Stimulated activated CD4-positive, alpha-beta T cell treated with anti-CD3 and anti-CD28 coated beads, Interleukin-2, amount 100 ng/mL, for 24 hours (primary cell): ENCODE measurements at places on chromosomes 13 and 19.
A peak's percentile ranks its signal among the peaks of the same experiment; 100 is the strongest.

- peak; percentile 38 for DNase-seq
Observed at GRCh38 chr19:29666578-29667386, 1.5 kb downstream of the PLEKHF1 start.

DNA sequence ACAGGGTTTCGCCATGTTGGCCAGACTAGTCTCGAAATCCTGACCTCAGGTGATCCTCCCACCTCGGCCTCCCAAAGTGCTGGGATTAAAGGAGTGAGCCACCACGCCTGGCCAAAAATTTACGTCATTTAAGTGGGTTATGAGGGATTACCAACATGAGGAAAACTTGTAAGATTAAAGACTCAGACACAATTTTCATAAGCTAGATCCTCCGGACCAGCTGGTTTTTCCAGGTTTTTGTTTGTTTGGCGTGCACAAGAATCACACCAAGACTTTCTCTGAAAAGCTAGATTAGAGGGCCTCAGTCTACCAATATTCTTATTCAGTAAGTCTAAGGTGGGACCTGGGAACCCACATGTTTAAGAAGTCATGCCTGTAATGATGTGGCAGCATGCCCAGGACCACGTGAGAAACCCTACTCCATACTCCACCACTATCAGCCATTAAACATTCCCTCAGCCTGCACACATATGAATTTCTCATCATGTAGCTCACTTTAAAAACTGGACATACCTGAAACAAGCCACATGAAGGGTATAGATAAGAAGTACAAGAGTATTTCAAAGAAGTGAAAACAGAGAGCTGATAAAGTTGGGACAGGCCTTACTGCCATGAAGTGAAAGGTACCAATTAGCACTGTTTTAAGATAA is 25.7 kb downstream of the DIAPH3 start:
- no peak for DNase-seq

GRCh38 chr13:21018220-21018619 is 43.2 kb downstream of the LATS2 start:
- DNase-seq, result no peak

DNA sequence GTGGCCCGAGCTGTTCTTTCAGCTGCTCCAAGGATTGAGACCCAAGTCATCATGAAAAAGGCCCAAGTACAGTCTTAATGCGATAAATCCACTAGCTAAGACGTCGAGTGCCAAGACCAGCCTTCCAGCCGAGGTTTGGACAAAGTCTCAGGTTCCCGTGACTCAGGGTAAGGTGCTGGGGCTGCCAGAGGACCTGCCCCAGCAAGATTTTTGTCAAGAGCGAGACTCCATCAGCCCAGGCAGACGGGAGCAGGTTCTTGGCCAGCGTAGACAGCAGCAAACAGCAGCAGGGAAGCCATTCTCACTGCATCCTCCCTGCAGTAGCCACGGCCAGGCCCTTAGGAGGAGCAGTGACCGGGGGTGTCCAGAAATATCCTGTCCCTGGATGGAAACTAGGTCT is 3.4 kb downstream of the FEM1A start:
- no peak for DNase-seq

GRCh38 chr19:22427547-22427946 is 5.4 kb upstream of the ZNF98 start:
- DNase-seq, result no peak

- no peak for DNase-seq
Observed at GRCh38 chr19:51807111-51807701, 12.2 kb downstream of the FPR3 start.

- DNase-seq, result no peak
Observed at GRCh38 chr13:43146400-43146799, 123.0 kb downstream of the DNAJC15 start.

- no peak for DNase-seq
Observed at GRCh38 chr13:51036418-51036817, 74.7 kb downstream of the C13orf42 start.

GRCh38 chr19:13795595-13796300 is 505 bp downstream of the ZSWIM4 start:
- no peak for DNase-seq

DNA sequence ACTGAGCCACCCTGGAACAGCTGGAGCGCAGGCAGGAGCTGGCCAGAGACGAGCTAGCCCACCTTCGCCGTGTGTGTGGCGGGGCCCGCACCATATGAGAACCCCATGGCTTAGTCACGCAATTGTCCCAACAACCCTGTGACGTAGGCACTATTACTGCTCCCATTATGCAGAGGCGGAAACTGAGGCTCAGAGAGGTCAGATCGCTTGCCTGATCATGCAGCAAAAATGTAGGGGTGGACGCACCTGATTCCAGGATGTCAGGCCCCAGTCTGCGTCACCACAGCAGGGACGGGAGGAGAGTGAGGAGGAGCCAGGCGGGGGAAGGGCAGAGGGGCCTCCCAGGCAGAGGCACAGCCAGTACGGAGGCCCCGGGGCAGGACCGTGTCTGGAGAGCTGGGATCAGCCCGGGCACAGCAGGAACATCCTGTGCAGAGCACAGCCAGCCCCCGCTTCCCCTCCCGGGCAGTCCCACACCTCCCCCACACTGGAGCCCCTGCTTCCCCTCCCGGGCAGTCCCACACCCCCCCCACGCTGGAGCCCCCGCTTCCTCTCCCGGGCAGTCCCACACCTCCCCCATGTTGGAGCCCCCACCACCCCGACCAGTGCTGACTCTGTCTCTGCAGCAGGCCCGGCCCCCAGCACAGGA is 16.7 kb downstream of the PIP5K1C start:
- DNase-seq, result no peak

DNA sequence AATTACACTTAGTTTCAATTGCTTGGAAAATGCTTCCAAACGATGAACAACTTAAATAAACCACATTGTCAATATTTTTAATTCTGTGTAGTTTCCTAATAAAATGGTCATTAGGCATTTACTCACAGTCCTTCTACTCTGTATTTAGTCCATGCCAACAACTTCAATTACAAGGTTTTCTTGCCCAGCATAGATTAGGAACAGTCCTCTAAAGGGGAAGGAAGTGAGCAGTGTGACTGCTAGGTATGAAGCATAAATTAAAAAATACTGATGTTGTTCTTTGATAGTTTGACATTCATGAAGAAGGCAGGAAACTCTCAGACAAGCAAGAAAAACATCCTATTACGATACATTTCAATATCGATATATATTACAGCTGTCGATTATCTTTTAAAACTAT is 716.0 kb upstream of the PCDH9 start:
- DNase-seq, result no peak

- DNase-seq, result no peak
Observed at GRCh38 chr19:53157626-53158025, 1.2 kb downstream of the ZNF347 start.

- DNase-seq, result no peak
Observed at GRCh38 chr19:41193430-41194156, 574 bp downstream of the CYP2S1 start.

GRCh38 chr19:15404097-15404779 is 14.6 kb downstream of the AKAP8L start:
- DNase-seq, result no peak

- DNase-seq, result no peak
Observed at GRCh38 chr13:46339035-46339666, 47.9 kb downstream of the RUBCNL start.

GRCh38 chr19:51786646-51787494 is 8.1 kb upstream of the FPR3 start:
- no peak for DNase-seq

GRCh38 chr19:35695895-35696422 is 8.4 kb upstream of the ZBTB32 start:
- DNase-seq, result no peak

- no peak for DNase-seq
Observed at GRCh38 chr13:45258334-45258675, 57.5 kb upstream of the KCTD4 start.

- no peak for DNase-seq
Observed at GRCh38 chr19:41273076-41273475, 8.9 kb downstream of the HNRNPUL1 start.

DNA sequence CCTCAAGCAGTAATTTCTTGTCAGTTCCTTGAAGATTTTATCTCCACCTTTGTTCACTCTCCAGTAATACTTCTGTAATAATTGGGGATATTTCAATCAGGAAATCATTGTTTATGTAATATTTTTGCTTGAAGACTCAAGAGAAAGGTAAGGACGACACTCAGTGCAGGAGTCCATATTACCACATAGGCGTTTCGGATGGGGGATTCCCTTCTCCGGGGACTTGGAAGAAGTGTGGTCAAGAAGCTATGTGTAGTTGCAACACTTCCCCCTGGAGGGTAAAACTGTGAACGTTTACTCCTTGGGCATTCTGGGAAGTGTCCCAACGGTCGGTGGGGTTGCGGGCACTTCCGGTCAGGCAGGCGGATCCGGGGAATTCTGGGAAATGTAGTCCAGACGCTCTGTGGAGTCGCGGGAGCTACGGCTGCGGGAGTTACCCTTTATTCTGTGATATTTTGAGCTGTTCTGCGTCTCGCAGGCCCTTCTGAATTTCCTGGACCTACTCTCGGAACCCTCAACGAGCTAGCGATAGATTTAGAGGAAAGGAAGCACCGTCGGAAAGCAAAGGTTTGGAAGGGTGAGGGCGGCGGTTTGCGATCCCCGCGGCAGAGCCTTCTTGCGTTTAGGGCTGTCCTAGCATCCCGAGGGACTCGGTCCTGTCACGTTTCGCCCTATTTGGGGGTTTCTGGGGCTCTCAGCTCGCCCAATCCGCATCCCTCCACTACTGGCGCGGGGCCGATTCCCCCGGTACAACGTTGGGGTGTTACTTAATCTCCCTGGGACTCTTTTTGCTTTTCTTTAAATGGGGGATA is at the start of gene ZNF221:
Gene ZNF221 (plus strand): TSS at position 395 of the 812 bp plus-strand sequence. CDS start 11,499 bp downstream, outside the sequence.
- peak; percentile 69 for DNase-seq

GRCh38 chr13:83824120-83824519 is 58.2 kb downstream of the SLITRK1 start:
- no peak for DNase-seq

GRCh38 chr13:97239943-97240787 is 18.0 kb downstream of the MBNL2 start:
- DNase-seq, result no peak

DNA sequence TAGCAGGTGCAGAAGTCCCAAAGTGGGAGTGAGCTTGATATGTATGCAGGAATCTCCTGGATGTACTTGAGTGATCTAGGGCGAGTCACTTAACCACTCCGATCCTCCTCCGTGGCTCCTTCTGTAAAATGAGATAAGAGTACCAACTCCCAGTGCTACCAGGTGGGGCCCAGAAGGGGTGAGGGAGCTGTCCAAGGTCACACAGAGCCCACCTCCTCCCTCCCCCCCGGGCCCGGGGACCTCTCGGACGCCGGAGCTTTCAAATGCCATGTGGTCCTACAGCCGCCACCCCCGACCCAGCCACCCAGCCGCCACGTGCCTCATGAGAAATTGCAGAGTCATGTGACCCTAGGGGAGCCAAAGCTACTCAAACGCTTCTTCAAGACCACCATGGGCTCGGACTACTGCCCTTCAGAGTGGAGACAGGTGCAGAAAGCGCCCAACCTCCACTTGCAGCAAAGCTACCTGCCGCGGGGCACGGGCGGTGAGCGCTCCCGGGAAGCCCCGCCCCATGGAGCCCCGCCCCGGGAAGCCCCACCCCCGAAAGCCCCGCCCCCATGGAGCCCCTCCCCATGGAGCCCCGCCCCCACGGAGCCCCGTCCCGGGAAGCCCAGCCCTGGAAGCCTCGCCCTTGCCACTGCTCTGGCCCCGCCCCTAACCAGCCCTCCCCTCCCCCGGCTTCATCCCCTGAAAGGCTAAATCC is 10.1 kb upstream of the ZNF358 start:
- peak; percentile 26 for DNase-seq

DNA sequence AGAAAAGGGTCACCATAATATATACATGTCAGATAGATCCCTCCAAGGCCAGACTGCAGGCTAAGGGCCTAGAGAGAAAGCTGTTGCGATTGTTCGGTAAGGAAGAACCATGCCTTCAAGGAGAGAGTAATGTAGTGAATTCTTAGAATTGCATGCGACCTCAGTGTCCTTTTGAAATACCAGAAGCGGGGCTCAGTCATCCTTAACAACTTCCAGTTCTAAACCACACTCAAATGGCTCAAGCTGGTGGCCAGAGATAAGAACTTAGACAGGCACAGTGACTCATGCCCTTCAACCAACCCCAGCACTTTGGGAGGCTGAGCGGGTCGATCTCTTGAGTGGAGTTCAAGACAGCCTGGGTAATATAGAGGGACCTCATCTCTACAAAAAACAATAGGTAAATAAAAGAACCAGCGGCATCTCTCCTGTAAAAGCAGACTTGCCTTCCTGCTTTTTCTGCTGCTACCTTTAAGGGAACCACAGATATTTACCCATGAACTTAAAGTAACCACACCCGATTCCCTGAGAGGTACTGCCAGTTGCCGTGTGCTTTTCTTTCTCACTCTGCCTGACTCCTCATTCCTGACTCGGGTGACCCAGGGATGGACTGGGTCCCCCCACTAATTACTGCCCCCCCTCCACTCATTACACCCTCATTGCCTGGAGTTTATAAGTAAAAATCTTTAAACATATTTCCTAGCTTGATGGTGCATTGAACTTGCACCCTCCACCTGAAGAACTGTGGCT is 15.4 kb upstream of the SIGLEC6 start:
- no peak for DNase-seq
